ENCODE measurements at places on chromosomes 16 and 17. TPM values are rescaled to one million over a fixed set of nuclear protein-coding genes. Genes with fewer than 3 reads are reported as not detected.

DNA sequence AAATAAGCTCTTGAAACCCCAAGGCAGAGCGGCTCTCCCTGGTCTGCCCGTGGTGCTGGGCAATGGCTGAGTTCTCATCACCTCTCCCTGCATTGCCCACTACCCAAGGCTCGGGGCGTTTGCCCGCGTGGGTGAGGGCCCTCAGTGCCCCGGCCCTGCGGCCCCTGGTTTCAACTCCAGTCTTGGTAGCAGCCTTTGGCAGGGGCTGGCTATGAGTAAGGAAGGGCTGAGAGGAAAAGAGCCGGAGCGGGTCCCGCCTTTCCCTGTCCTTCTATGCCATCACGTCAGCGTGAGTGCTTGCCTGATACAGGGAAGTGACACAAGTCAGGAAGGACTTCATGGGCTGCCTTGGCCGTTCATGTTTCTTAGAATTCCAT lies 71.7 kb upstream of the CBX4 start:
- DNase-seq = no peak

- DNase-seq = no peak
Measured at GRCh38 chr16:12124742-12125141, 148.2 kb downstream of the SNX29 start.

DNA sequence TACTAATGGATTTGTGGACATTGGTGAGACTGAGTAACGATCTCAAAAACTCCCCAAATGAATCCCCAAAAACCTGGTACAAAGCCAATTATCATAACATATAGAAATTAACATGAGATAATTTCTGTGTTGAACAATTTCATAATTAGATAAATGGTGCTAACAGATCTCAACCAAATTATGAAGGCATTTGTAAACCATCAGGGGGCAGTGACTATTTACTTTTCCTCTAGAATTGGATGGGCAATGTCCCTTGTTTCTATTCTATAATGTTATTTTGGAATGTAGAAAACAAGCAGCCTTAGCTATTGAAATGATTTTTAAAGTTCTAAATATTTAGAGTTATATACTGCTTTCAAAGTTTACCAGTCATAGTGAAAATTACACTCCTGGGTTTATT lies 57.8 kb downstream of the MYH10 start:
- no peak for DNase-seq

Gene LAT
- total RNA-seq = 0.93 TPM

DNA sequence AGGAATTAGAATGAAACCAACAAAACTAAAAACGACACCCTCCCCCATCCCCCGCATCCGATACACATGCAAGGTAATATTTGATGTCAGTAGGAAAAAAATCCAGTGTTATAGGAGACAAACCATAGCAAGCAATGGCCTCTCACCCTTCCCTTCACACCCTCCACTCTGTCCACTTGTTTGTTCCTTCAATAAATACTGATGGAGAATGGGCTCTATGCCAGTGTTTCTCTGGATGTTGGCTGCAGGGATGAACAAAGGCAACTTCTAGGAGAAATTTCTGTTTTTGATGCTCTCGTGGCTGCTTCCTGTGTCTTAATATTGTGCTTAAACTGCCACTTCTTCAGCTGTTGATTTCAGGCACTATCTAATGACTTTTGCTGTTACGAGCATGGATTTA lies 98.8 kb downstream of the WWOX start:
- DNase-seq = no peak

GRCh38 chr17:42629411-42630009 lies 20.0 kb downstream of the TUBG1 start:
- no peak for DNase-seq

DNA sequence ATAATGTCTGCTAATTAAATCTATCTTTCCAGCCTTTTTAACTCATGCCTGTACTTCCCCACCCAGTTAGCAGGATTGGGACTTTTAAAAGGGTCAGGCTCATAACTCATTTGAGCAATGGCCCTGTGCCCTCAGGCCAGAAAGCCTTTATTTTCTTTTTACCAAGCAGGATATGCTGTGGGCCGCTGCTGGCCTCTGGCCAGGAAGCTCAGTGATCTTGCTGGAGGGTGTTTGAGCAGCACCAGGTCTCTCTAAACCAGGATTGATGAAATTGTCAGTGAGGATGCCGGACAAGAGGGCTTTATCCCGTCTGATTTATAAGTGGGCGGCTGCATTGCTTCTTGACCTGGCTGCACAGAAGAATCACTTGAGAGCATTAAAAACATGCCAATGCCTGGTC lies 187.8 kb downstream of the RAB11FIP4 start:
- DNase-seq = no peak

DNA sequence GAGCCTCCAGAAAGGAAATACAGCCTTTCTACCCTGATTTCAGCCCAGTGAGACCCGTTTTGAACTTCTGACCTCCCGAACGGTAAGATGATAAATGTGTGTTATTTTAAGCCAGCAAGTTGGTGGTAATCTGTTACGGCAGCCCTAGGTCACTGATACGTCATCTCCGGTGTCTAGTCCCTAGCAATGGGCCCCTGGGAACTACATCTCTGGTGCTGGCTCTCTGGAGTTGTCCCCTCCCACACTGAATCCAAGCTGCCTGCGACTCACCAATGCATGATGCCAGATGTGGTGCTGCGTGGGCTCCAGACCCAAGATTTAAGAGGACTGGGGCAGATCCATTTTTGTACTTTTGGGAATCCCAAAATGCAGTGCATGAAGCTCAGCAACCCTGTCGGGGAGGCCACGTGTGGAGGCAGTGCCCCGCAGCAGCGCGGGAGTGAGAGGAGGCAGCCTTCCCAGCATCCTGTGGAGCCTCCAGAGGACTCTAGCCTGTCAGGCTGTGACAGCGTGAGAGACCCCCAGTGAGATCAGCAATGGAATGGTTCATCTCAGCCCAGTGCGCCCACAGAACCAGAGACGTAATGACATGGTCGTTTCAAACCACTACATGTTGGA lies 43.6 kb upstream of the USP7 start:
- no peak for DNase-seq

Gene CDH3
- 0.08 TPM for total RNA-seq

DNA sequence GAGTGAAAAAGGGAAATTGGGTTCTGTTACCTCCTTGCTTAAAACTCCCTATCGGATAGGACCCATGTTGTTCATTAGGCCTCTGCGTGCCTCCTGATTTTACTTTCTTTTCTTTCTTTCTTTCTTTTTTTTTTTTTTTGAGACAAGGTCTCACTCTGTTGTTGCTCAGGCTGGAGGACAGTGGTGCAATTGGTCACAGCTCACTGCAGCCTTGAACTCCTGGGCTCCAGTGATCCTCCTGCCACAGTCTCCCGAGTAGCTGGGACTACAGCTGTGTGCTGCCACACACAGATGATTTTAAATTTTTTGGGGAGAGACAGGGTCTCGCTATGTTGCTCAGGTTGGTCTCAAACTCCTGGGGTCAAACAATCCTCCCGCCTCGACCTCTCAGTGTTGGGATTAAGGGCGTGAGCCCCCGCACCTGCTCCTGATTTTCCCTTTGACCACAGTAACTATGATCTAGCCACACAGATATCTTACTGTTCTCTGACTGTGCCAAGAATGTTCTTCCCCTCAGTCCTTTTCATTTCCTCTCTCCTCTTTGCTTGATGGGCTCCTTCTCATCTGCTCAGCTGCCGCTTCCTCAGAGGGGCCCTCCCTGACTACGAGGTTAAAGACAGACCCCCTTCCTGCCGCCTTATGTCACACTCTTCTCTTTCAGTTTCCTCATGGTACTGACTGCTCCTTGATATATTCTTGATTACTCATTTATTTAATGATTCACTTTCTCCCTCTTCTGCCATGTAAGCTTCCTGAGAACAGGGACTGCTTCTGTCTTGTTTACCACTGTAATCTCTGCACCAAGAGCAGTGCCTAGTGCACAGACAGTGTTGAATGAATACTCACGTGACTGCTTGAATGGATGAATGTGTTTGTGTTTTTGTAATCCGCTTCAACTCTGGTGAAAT lies 44.3 kb downstream of the LCMT1 start:
- DNase-seq = no peak

DNA sequence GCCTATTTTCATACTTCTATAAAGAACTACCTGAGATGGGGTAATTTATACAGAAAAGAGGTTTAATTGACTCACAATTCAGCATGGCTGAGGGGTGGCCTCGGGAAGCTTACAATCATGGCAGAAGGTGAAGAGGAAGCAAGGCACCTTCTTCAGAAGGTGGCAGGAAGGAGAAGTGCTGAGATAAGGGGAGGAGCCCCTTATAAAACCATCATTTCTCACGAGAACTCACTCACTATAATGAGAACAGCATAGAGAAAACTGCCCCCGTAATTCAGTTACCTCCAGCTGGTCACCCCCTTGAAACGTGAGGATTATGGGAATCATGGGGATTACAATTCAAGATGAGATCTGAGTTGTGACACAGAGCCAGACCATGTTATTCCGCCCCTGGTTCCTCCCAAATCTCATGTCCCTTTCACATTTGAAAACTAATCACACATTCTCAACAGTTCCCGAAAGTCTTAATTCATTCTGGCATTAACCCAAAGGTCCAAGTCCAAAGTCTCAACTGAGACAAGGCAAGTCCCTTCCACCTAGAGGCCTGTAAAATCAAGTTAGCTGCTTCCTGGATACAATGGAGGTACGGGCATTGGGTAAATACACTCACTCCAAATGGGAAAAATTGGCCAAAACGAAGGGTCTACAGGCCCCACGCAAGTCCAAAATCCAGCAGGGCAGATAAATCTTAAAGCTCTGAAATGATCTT lies 237.7 kb downstream of the CDH13 start:
- no peak for DNase-seq

Gene SOX15
- total RNA-seq = 1.9 TPM

DNA sequence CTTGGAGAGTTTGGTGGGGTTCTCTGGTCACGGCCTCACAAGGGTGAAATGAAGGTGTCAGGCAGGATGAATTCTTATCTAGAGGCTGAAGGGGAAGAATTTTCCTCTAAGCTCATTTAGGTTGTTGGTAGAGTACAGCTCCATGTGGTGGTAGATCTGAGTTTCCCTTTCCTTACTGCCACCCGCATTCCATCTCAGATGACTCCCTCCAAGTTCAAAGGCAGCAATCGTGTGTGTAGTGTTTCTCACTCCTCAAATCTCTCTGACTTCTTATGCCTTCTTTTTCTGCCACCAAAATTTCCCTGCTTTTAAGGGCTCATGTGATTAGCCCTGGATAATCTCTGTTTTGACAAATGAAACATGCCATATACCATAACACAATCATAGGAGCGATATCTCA lies 135.5 kb upstream of the MYOCD start:
- no peak for DNase-seq

Gene PRR35
- total RNA-seq = not detected

DNA sequence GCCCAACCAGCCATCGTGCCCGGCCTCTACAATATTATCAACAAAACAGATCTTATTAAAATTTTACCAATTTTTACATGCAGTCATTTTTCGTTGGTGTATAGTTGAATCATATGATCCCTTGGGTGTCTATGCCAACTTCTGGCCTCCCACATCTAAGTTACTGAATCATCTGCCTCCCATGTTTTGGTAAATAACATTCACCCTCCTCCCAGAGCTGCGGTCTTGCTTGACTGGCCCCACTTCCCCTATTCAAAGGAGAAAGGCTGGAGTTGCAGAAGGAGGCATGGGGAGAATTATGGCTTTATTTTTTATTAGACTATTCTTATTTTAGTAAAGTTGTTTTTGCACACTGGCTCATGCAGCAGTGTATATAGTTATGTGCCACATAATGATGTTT lies 18.5 kb upstream of the CCL23 start:
- DNase-seq = no peak

- no peak for DNase-seq
Measured at GRCh38 chr17:78793415-78793814, 11.3 kb upstream of the CYTH1 start.

GRCh38 chr16:2751577-2752034 lies 832 bp upstream of the SRRM2 start:
- no peak for DNase-seq

Gene PDE6G
- total RNA-seq = not detected

- DNase-seq = no peak
Measured at GRCh38 chr16:67963662-67964321, 4.6 kb downstream of the SLC12A4 start.

- DNase-seq = peak; percentile 40
Measured at GRCh38 chr16:85626191-85626981, 13.3 kb downstream of the GSE1 start.

DNA sequence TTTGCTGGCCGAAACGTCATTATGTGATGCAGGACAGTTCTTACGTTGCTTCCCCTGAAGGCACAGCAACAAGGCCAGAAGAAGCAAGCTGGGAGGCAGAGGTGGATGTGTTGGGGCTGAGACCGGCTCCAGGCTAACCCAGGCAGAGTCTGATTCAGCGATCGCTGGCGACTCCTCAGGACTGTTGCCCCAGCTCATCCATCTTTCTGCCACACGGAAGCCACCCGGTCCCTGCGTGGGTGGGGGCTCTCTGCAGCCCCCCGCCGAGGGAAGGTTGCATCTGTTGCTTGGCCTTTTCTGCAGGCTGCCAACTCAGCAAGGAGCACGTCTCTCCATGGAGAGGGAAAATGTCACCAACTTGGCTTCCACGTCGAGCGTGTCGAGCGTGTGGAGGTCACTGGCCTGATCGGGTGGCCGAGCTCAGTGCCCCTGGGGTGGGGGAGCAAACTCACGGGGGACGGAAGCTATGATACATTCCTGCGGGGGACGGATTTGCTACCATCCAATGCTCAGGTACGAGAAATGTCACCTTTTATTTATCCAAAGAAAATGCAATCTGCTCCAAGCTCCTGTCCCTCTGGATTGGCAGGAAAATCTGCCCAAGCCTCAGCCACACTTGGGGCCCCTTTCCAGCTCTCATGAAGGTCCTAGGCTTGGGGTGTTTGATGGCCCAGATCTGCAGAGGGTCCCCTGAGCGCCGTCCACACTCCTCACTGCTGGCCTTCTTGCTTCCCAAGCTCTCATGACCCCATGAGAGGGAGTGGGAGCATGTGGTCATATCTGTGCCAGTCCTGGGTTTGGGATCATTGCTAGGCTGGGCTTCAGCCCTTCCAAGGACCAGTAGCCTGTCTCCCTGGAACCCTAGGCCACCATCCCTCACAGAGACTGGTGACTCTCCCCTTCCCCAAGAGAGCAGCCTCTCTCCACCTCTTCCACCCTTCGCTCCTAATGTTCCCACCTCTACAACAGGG lies 69.4 kb downstream of the RPH3AL start:
- no peak for DNase-seq

DNA sequence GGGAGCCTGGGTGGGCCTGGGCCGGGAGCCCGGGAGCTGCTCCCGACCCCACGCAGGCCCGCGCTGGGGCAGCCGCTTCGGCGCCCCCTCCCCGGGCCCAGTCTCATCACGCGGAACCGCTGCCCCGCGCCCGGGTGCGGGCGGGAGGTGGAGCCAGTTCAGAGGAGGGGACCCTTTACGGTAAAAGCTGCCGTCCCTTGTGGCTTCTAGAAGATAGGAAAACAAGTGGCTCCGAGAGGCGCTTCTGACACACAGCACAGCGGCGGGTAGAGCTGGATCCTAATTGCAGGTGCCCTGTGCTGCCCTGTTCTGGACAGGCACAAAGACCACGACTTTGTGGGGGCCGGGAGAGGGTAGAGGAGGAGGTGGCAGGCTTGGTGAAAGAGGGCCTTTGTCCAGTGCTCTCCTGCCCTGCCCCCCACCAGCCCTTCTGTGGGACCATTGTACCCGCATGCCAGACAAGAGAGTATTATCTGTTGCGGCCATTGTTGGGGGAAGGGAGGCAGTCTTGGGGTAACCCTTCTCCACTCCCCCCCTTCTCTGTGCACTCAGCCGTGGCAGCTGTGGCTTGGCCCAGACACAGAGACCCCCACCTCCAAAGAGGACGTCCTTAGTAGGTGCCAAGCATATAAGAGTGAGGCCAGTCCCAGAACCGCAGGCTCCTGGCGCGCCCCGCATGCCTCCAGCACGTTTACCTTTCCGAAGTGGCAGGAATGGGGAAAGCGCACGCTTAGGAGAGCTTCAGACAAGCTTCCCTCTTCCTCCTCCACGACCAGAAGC lies 736 bp downstream of the CNP start:
- DNase-seq = peak; percentile 29

Gene CLEC10A
- total RNA-seq = 2.9 TPM

GRCh38 chr17:29914819-29915537 lies 15.1 kb downstream of the SSH2 start:
- no peak for DNase-seq

Data from left ventricle myocardium inferior (tissue), 1 donor.